Fibroblast of mammary gland (primary cell): ENCODE measurements at places on chromosomes 3 and 15.

DNA sequence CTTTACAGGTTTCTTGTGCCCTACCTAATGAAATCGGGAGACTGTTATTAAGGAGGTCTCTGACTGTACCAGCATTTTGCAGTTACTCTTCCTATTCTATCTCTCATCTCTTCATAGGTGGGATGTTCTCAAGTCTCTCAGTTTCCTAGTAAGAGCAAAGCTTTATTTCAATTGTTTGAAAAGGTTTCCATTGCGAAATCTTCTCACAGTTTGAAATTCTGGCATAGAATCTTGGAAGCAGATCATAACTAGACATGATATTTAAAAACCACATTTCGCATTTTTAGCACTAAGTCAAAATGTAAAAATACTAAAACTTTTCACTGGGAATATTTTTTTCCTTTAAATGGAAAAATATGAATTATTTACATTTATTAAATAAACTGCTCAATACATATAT is 1311.4 kb downstream of the ROBO2 start:
- no peak for DNase-seq

- DNase-seq: peak; percentile 3
Observed at GRCh38 chr3:173920386-173920785, 522.8 kb downstream of the NLGN1 start.

- no peak for DNase-seq
Observed at GRCh38 chr3:119351581-119351980, 57.4 kb downstream of the ARHGAP31 start.

DNA sequence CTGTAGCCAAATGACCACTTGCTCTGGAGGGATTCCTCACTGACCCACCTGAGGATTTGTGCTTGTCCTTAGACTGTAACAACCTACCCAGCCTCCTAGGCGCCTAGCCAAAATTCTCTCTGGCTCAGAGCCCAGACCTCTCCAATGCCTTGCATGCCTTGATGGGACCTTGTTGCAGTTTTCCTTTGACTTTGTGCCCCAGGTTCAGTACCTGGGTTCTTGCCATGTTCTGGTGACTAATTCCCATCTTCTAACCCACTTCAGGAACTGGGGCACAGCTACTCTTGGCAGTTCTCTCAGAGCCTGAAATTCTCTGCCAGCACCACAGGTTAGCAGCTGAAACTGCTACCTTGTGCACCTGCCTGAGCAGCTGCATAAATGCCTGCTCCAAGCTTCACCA is 27.0 kb upstream of the UBE3A start:
- no peak for DNase-seq

- no peak for DNase-seq
Observed at GRCh38 chr3:40924559-40925141, 274.7 kb upstream of the CTNNB1 start.

- DNase-seq: peak; percentile 9
Observed at GRCh38 chr3:25885544-25885943, 95.7 kb downstream of the OXSM start.

DNA sequence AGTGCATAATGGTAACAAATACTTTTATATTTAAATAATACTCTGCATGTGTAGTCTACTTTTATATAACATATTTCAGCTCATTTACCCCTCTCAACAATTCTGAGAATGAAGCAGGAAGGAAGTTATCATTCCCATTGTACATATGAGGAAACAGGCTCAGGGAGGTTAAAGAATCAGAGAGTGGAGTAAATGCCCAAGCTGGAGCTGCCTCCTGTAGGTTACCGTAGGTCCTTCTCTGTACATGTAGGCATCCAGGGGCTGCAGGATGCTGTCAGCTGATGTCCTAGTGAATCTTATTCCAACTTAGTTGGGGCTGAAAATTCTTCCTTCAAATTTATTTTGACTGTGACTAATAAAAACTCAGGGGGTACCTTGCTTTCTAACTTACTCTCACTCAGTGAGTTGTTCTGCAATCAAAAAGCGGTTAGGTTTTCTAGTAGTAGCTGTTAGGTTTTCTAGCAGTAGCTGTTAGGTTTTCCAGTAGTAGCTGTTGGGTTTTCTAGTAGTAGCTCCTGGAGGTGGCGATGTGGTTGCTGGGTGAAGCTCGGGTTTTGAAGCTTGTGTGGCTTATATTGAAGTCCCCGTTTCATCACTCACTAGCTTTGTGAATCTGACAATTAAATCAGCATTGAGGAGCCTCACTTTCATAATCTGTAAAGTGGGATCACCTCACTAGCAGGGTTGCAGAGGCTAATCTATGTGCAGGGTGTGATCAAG is 357.0 kb downstream of the NR2F2 start:
- no peak for DNase-seq
